ENCODE measurements at places on chromosomes 4 and X.

DNA sequence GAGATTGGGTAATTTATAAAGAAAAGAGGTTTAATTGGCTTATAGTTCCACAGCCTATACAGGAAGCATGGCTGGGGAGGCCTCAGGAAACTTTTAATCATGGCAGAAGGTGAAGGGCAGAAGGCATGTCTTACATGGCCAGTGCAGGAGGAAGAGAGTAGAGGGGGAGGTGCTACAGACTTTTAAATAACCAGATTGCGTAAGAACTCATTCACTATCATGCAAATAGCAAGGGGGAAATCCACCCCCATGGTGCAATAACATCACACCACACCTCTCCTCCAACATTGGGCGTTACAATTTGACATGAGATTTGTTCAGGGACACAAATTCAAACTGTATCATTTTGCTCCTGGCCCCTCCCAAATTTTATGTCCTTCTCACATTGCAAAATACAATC, 353.8 kb upstream of the PABPC5 start:
- no peak for DNase-seq

DNA sequence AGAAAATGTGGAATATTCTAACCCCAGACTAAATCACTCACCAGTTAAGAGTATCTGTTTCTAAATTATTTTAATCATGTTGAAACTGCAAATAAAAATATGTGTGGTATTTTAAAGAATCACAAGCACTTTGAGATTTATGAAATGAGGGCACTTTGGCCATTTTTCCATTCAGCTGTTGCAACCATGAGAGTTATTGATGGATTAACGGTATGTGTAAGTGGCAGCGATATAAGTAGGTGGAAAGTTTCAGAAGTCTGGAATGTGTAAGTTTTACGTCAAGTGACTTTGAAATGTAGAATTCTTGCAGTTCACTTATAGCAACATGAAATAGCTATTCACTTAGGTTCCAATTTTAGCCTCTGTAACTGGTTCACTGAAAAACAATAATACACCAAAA, 905.1 kb upstream of the SLIT2 start:
- no peak for DNase-seq

- DNase-seq: peak; percentile 9
Observed at GRCh38 chr4:67198727-67199126, 346.6 kb downstream of the CENPC start.

DNA sequence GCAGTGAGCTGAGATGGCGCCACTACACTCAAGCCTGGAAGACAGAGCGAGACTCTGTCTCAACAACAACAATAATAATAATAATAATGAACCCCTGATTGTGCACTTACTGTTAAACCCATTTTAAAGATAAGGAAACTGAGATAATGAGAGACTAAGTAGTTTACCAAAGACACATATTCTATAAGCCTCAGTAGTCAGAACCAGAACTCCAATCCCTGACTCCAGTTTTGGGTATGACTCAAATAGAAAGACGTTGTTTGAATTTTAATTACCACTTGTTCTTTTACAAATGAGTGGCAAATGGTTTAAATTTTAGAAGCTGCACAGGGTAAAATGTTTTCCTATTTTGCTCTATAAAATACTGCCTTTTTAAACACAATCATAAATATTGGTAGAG, 37.4 kb downstream of the ACSL4 start:
- DNase-seq: no peak

GRCh38 chr4:58453956-58454355, 1343.8 kb upstream of the IGFBP7 start:
- DNase-seq: no peak

GRCh38 chr4:77681792-77682191, 76.2 kb downstream of the CXCL13 start:
- DNase-seq: no peak

- DNase-seq: peak; percentile 22
Observed at GRCh38 chrX:22686138-22686541, 313.6 kb upstream of the DDX53 start.

- no peak for DNase-seq
Observed at GRCh38 chrX:153906126-153906917, 1.8 kb downstream of the AVPR2 start.

- DNase-seq: no peak
Observed at GRCh38 chr4:176475067-176475466, 155.3 kb downstream of the SPCS3 start.

GRCh38 chr4:91256751-91257150, 1047.0 kb upstream of the GRID2 start:
- no peak for DNase-seq

- DNase-seq: no peak
Observed at GRCh38 chr4:129603241-129603931, 507.4 kb downstream of the C4orf33 start.

- DNase-seq: no peak
Observed at GRCh38 chr4:164095313-164096110, 601.0 kb downstream of the TMA16 start.

- DNase-seq: no peak
Observed at GRCh38 chr4:41334182-41334581, 77.5 kb downstream of the UCHL1 start.

DNA sequence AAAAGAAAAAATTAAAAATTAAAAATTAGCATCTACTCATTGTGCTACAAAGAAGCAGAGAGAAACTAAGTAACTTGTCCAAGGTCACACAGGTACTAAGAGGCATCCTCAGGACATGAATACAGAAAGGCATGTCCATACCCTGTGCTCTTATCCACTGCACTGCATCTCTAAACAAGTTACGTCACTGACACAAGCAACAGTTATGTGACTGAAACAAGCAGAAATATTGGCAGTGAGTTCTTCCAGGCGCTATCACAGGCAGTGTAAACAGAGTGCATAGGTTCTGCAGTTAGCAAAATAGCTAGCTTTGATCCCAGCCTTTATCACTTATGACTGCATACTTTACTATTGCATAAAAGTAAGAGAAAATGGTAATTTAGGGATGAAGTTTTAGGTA, 7.9 kb downstream of the VEGFC start:
- no peak for DNase-seq

DNA sequence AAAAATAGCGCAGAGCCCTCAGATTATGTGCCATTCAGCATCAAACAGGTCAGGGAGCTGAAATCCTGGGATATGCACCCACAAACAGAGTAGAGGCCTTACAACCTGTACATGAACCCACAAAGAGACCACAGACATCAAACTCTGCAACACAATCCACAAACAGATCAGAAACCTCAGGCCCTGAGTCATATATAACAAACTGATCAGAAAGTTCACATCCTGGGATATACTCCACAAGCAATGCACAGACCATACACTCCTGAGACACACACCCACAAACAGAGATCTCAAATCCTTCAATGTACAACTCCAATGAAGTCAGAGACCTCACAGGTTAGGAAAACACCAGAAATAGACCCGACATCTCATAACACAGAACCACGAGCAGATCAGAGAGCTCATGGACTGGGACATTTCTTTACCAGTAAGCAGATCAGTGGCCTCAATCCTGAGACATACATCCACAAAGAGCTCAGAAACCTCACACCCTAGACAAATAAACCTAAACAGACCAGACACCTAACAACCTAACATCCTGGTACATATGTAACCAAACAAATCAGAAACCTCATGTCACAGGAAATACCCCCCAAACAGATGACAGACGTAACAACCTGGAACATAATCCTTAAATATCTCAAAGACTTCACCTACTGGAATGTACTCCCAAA, 24.2 kb downstream of the SUV39H1 start:
- no peak for DNase-seq

- peak; percentile 70 for DNase-seq
Observed at GRCh38 chr4:173014113-173014558, 154.5 kb upstream of the GALNT7 start.

DNA sequence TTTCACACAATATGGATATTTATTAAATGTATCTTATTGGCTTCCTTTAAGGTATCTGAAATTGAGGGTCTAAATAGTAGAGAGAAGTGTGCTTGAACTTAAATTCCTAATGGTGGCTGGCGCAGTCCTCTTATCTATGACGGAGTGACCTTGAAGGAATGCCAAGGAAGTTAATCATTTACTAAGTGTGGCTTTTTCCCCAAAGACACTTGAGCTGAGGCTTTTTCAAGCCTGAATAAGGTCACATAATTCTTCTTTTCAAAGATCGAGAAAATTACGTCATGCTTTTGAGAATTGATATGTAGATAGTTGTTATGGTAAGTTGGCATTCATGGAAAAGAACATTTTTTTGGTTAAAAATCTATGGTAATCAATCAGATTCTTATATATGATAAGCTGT, 11.7 kb upstream of the PRPS2 start:
- DNase-seq: no peak

GRCh38 chr4:185931375-185931774, 119.4 kb upstream of the SORBS2 start:
- DNase-seq: no peak

GRCh38 chr4:168857546-168858314, 152.3 kb downstream of the CBR4 start:
- no peak for DNase-seq

DNA sequence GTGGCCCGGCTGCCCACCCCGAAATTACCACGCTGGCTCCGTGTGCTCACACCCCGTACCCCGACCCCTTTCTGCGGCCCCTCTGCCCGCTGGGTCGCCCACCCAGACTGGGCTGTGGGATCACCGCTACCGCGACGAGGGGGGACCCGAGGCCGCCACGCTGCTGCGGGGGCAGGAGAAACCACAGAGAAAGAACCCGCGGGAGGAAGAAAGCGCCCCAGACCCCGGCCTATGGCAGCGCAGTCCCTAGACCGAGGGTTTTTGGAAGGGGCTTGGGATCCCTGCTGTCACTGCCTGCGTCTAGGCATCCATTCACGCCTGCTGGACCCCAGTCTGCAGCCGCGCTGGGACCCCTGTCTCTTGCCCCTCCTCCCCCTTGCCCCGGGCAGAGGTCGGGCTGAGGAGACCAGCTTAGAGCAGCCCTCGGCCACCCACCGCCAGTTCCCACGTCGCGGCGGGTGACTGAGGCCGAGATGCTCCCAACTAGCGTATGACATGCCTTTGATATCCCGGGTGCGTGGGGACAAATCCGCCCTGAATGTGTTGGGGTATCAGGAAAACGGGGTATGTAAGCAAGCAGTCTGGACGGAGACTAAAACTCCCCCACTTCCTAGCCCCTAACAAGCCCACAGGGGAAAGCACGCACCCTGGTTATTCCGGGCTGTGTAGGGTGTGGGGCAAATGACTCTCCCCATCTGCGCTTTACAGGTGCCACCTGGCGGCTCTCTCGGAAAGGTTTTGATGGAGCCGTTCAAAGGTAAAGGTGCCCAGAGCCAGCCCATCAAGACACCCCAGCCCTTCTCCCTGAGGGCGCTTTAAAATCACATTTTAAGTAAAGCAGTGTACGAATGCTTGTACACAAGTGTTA, 862 bp upstream of the INPP4B start:
- peak; percentile 30 for DNase-seq

GRCh38 chr4:80035336-80035735, 37.7 kb downstream of the ANTXR2 start:
- no peak for DNase-seq

DNA sequence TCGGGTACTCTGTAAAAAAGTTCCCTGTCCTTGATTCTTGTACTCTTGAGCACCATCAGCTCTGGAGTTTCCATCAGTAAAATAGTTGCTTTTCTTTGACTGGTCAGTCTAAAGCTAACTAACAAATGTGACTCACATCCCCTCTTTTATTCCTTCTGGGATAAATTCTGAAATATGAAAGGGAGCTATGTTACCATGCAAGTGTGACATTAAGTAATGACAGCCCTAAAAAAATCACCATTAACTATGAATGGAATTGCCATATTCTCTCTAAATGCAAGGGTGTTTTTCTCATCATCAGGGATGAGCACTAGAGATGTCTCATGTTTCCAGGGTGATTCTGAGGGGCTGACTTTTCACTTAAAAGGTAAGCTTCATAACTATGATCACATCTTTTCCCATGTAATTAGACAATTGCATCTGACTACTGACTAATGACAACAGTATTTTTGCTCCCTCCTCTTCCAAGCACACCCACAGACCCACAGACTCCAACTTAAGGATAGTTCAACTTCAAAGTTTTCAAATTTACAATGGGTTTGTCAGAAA, 26.9 kb upstream of the RASGEF1B start:
- DNase-seq: no peak

DNA sequence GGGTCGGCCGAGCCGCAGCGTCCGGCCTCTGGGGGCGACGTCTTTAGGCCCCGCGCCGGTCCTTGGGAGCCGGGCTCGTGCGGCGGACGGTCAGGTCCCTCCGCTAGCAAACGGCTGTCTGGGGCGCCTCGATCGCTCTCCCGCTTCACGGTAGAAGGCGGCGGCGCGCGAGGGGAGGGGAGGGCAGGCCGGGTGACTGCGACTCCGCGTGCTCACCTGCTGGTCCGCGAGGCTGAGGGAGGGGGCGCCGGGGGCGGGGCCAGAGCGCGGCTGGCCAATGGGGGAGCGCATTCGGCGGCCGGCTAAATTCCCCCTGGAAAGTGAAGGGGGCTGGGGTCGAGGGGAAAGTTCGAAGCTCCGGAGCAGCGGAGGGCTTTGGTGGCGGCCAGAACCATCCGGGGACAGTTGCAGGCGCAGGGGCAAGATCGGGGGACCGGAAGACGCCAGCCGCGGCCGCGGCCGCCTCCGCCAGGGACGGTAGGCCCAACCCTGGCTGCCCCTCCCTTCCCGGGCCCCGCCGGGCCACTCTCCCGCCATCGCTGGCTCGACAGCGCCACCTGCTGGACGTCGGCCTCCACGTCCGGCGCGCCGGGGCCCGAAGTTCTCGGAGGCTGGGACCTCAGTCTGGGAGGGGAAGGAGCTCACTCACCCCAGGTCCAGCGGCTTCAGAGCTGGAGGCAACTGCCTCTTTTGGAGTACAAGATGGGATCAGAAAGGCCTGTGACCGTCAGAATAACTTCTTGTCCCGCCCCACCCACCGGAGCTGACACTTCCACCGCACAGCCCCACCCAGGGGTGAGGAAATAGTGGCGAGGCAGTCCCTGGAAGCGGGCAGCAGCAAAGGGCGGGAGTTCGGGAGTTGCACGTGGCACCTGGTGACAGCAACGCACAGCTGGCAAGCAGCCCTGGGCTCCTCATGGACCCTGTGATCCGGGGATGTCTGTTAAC, 49.9 kb downstream of the ELF4 start:
- DNase-seq: peak; percentile 99

GRCh38 chrX:24245202-24245601, 68.7 kb downstream of the SUPT20HL2 start:
- DNase-seq: no peak

- peak; percentile 89 for DNase-seq
Observed at GRCh38 chrX:150547375-150548115, 20.9 kb upstream of the MTM1 start.
